T47D (cell line): ENCODE measurements at places on chromosomes 5 and 9.

GRCh38 chr9:6414247-6414641, 1.2 kb downstream of the UHRF2 start:
- peak; percentile 43 for DNase-seq

DNA sequence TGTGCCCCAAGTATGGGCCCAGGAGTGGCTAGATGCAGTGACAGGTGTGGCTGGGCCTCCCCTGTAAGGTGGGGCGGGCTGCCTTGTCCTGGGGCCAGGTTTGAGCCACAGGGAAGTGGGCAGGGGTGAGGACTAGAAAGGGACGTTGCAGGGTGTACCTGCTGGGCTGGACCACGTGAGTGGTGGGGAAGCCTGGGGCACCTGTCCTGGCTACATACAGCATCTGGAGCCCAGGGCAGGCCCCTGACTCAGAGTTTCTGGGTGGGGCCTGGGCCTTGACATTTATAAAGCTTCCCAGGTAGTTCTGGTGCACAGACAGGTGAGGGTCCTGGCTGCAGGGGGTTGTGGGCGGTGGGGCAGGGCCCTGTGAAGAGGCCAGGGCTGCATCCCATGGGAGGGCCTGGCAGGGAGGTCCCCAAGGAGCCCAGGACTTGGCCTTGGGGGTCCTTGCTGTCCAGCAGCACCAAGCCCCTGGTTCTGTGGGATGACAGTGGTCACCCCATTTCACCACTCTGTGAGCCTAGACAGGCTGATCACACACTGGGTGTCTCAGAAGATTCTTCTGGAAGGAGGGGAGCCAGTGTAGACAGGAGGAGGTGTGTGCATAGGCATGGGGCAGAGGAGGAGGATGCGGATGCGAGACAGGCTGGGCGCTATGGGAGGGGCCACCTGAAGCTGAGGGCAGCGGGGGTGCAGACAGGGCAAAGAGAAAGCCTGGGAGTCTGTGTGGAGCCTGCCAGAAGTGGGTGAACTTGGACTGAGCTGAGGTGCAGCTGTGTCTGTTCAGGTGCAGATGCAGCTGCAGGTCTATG, 94.0 kb downstream of the PHF2 start:
- DNase-seq: no peak

GRCh38 chr5:10400411-10400810, 41.3 kb upstream of the ROPN1L start:
- DNase-seq: no peak

- no peak for DNase-seq
Measured at GRCh38 chr5:116531635-116532034, 43.0 kb downstream of the SEMA6A start.

- DNase-seq: no peak
Measured at GRCh38 chr9:94112716-94113465, 28.6 kb downstream of the PTPDC1 start.

GRCh38 chr5:136056771-136057335, 28.1 kb downstream of the TGFBI start:
- no peak for DNase-seq
